Daoy (cell line): ENCODE measurements at places on chromosomes 6 and 20. TPM values are rescaled to one million over a fixed set of nuclear protein-coding genes. Genes with fewer than 3 reads are reported as not detected.
A peak's percentile ranks its signal among the peaks of the same experiment; 100 is the strongest.

Gene ENPP4
- total RNA-seq = 18.7 and 19.6 TPM in 2 replicates

Gene HSPA1L
- total RNA-seq = 0.12 and 0.80 TPM in 2 replicates

Gene RSPO3
- not detected in 2 replicates for total RNA-seq

GRCh38 chr6:73612611-73613010, 41.2 kb downstream of the SLC17A5 start:
- no peak for DNase-seq

- peak; percentile 59 for DNase-seq
Observed at GRCh38 chr6:142819603-142820337, 125.2 kb downstream of the HIVEP2 start.

GRCh38 chr6:56532766-56533551, 109.7 kb downstream of the DST start:
- no peak for DNase-seq

- peak; percentile 18 for DNase-seq
Observed at GRCh38 chr20:9119776-9120175, 50.9 kb downstream of the PLCB4 start.

DNA sequence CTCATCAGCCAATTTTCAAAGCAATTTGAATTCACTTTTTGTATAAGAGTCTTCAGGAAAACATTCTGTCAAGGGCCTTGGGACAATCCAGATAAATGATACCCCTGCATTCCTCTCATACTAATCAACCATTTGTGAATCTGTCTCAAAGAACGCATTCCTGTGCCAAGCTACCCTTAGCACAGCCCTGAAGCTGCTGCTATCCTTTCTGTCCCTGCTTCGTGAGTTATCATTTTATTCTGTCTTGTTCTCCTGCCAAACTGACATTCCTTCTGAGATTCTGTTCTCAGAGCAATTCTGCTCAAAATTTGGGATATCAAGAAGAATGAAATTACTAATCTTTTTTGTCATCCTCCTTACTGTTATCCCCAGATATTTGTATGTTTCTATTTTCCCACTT, 213.9 kb upstream of the STXBP5 start:
- peak; percentile 33 for DNase-seq

GRCh38 chr6:24574809-24575208, 71.2 kb downstream of the KIAA0319 start:
- peak; percentile 19 for DNase-seq

- DNase-seq = no peak
Observed at GRCh38 chr6:88077305-88077704, 29.7 kb downstream of the SPACA1 start.

DNA sequence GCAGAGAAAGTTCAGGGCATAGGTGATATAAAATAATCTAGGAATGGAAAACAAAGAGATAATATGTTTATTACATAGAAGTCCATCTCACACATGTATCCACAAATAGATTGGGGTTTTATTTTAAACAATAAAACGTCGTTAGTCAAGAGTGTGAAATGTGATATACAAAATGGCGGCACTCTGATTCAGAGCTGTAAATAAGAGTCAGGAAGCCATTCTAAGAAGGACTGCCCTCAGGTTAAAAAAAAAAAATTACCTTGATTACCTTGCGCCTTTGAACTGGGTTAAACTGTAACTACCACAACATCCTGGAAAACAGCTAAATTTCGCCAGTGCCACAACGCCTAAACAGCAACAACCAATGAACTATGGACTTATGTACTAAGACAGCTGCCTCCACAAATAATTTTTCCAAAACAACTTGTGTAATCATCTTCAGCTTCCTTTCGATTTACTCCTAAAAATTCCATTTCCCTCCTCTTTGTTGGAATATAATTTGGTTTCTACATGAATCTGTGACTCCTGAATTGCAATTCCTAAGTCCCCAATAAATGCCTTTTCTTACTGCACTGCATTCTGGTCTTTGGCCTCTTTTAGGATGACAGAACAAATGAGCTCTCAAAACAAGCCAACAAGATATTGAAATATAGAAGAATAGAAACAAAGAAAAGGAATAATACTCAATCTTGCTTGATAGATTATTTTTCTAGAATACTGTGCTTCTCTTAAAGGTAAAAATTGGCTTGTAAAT, 1019.5 kb upstream of the MAP3K7 start:
- DNase-seq = no peak

GRCh38 chr20:46150943-46151342, 32.8 kb downstream of the CD40 start:
- no peak for DNase-seq

GRCh38 chr6:166949528-166950442, 6.6 kb downstream of the RNASET2 start:
- DNase-seq = no peak

GRCh38 chr6:15770347-15771143, 107.7 kb upstream of the DTNBP1 start:
- DNase-seq = peak; percentile 19

DNA sequence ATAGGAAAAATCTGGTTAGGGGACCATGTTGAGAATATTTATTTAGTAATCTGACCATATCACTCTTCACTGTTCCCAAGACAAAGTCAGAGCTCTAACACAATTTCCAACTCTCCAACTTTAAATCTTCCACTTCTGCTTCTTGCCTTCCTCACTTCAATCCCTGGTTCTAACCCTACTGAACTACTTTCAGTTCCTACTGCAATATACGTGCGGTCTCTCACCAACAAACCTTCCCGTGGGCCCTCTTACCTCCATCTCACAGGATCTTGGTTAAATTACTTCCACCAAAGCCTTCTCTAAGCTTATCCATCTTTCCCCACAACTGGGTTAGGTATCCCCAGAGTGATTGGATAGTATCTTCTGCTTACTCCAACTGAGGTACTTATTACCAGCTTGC, 8.0 kb downstream of the EIF2S2 start:
- no peak for DNase-seq

GRCh38 chr6:1391800-1392309, 2.5 kb downstream of the FOXF2 start:
- peak; percentile 43 for DNase-seq

GRCh38 chr6:118588626-118589025, 40.5 kb downstream of the PLN start:
- DNase-seq = no peak

DNA sequence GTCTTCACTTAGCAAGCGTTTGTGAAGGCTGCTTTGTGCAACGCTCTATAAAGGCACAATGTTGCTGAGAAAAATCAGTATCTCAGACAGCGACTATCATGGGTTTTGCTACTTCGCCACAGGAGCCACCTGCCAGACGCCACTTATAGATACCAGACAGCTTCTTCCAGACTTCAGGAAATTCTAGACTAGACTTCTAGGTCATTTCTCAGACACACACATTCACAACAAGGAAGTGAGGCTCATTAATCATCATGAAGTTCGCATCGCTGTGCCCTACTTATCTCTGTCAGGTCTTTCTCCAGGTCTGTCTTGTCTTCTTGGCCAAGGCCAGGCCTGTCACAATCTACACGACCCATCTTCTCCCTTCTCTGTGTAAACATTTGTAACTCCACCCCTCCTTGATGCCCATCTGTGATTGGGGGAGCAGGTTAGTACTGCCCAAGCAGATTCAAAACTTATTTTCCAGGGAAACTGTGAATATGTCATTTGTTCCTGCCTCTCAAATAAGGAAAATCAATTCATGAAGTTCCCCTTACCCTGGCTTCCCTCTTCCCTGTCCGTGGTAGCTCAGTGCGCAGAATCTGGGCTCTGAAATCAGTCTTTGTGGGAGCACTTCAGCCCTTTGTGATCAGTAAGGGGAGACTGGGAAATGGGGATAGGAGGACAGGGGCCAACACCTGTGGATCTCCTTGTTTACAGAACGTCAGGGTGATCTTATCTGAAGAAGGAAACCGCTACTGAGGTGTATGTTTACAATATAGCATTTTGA, 115.5 kb downstream of the TNFAIP3 start:
- DNase-seq = no peak

GRCh38 chr6:15936503-15936902, 192.4 kb upstream of the MYLIP start:
- no peak for DNase-seq

DNA sequence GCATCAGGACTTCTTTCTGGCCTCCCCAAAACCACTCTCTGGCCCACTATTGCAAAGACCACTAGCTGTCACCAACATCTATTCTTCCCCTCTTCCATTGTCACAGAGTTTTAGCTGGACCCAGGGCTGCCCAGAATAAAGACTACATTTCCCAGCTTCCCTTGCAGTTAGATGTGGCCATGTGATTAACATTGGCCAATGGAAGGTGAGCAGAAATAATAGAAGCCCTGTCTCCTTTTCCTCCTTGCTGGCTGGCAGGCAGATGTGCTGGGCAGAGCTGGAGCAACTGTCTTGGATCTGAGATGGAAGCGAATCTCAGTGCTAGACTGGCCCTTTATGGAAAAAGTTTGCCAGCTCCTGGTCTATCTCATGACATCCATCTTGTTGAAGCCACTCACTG, 97.0 kb downstream of the KCNB1 start:
- DNase-seq = peak; percentile 20
